Stimulated activated CD4-positive, alpha-beta T cell treated with anti-CD3 and anti-CD28 coated beads, Interleukin-15, amount 100 ng/mL, for 48 hours (primary cell): ENCODE measurements at places on chromosomes 2 and 18.

GRCh38 chr2:43934567-43934966 is 61.2 kb downstream of the LRPPRC start:
- no peak for DNase-seq

DNA sequence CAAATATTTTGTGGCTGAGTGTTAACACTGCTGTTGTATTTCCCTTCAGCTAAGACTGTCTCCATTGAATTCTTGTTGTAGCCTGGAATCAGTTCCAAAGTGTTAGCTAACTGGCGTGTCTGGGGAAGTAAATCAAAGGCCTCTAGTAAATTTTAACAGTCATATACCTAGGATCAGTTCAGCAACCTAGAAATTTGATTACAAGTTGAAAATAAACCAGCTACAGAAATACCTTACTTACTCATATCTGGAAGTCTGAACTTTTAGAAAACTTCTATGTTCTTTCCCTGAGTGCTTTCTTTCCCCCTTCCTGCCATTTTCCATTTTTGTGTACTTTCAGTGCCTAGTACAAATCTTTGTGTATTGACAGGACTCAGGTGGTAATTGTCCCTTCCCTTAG is 396.7 kb upstream of the DCC start:
- no peak for DNase-seq

- DNase-seq: no peak
Observed at GRCh38 chr2:64989982-64990614, 899 bp downstream of the SLC1A4 start.

DNA sequence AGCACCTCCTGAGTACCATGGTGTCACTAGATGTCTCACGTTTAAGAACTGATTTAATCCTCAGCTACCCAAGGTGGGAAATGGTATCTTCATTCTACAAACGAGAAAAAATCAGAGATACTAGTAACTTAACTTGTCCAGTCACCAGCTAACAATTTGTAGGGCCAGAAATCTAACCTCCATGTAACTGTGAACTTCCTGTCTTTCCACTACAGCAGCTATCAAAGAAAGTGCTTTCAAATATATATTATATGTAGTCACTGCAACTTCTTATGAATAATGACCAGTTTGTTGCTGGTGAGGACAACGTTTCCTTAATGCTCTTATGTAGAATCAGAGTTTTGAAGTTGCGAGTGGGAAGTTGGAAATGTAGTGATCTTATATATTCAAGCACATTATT is 1.9 kb downstream of the REV1 start:
- no peak for DNase-seq
